ENCODE measurements at places on chromosomes 12 and 14.

DNA sequence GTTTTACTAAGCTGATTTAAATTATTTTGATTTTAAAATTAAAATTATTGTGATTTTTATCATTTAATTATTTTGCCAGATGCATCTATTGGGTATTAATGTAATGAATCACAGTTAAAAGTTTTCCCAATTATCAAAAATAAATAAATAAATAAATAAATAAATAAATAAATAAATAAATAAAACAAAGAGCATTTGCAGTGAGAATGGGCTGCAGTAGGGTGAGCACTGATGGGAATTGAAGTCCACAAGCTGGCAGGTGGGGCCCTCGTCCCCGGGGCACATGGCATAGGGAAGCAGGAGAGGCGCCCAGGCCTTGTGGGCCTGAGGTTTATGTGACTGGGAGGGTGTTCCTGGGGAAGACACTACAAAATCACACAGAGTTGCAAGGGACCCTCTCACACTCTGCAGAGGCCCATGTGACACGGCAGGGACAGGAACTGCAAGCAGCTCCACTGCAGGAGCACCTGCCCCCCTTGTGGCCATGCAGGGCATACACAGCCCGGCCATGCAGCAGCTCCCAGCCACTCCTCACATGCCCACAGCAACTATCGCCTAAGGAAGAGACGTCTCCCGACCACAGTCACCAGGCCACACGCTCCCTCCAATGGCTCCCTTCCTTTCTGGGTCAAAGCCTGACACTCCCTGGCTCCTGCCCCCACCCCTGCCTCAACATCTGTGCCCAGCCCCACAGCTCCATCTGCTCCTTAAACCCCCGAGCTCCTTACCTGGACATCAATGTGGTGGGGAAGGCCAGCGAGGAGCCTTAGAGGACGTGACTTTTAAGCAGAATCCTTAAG lies 256.3 kb upstream of the SFSWAP start:
- no peak for DNase-seq
- H3K36me3 ChIP-seq: no peaks in the 10 kb centered on the region
- H3K27me3 ChIP-seq: peaks cover 43% of the 10 kb centered on the region
- H3K4me3 ChIP-seq: no peak overlapping the region
- no peak overlapping the region for H3K27ac ChIP-seq

DNA sequence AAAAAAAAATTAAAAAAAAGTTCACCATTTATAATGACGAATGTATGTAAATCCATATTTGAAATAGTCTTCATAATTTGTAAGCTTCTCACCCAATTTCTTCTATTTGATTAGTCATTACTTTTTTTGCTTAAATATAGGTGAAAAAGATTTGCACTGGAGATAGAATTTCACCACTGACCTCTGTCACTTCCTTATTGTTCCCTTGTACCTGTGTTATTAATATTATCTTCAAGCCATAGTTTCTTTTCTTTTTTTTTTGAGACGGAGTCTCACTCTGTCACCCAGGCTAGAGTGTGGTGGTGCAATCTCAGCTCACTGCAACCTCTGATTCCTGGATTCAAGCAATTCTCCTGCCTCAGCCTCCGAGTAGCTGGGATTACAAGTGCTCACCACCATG lies 15.8 kb downstream of the TEP1 start:
- H3K27me3 ChIP-seq: no peaks in the 10 kb centered on the region
- H3K36me3 ChIP-seq: peaks cover 29% of the 10 kb centered on the region
- H3K4me3 ChIP-seq: no peak overlapping the region
- DNase-seq: no peak
- H3K27ac ChIP-seq: no peak overlapping the region

- H3K27me3 ChIP-seq: no peaks in the 10 kb centered on the region
- H3K4me3 ChIP-seq: no peak overlapping the region
- H3K27ac ChIP-seq: no peak overlapping the region
- no peaks in the 10 kb centered on the region for H3K36me3 ChIP-seq
- H3K4me1 ChIP-seq: no peaks in the 10 kb centered on the region
- no peak for DNase-seq
These were observed 41.6 kb upstream of the CSRP2 start for GRCh38 chr12:76920172-76921099.

DNA sequence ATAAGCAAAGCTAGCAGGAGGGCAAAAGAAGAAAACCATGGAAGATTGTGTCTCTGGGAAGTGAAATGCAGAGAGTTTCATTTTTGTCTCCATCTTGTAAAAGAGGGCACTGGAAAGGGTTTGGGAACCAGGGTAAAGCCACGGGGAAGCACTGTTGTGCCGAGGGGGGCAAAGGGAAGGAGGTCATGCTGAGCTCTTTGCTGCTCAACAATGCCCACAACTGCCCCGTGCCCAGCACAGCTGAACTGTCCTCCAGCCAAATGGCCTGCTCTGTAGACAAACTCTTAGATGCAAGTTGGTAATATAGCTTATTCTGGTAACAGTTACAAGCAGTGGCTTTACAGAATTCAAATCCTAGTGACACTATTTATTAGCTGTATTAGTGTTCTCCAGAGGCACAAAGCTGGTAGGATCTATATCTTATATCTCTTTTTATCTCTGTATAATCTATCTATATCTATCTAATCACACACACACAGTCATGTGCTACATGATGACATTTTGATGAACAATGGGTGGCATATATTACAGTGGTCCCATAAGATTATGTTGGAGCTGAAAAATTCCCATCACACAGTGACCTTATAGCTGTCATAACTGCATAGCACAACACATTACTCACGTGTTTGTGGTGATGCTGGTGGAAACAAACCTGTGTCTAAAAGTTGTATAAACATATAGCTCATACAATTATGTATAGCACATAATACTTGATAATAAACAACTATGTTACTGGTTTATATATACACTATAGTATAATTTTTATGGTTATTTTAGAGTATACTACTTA lies 203.4 kb upstream of the DDHD1 start:
- no peak overlapping the region for H3K27ac ChIP-seq
- H3K36me3 ChIP-seq: no peaks in the 10 kb centered on the region
- H3K27me3 ChIP-seq: no peaks in the 10 kb centered on the region

DNA sequence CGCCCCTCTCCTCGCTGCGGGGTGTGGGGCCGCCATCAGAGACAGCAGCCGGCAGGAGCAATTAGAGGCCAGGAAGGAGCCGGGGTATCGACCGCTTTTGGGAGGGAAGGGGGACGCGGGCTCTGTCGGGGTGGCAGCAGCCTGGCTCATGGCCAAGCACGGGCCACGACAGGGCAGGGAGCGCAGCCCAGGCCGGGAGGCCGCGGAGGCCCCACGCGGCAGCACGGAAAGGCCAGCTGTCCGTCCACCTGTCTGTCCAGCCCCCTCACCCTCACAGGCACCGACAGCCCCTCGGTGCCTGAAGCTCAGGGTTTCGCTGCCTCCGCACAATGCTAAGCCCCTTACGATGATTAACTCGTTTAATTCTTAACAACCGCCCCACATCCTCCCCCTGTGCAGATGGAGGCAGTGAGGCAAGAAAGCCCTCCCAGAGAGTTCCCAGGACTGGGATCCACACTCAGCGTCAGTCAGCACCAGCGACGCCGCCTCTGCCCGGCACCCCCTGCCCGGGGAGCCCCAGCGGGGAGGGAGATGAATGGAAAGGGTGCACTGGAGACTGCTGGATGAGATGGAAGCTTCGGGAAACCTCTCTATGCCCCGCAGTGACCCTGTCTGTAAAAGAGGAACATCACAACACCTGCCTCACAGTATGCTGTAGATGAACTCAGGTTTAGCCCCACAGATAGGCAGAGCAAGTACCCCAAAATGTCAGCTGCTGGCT lies 23.7 kb downstream of the NCOR2 start:
- no peaks in the 10 kb centered on the region for H3K27me3 ChIP-seq
- peak overlapping the region; percentile 73 for H3K4me3 ChIP-seq
- peaks cover 40% of the 10 kb centered on the region for H3K4me1 ChIP-seq
- H3K36me3 ChIP-seq: no peaks in the 10 kb centered on the region
- peak overlapping the region; percentile 86 for H3K27ac ChIP-seq
- DNase-seq: no peak

GRCh38 chr14:68147303-68147702 lies 327.7 kb downstream of the RAD51B start:
- H3K27ac ChIP-seq: no peak overlapping the region
- DNase-seq: no peak
- no peak overlapping the region for H3K4me3 ChIP-seq
- H3K4me1 ChIP-seq: peaks cover 25% of the 10 kb centered on the region
- peaks cover 32% of the 10 kb centered on the region for H3K36me3 ChIP-seq

DNA sequence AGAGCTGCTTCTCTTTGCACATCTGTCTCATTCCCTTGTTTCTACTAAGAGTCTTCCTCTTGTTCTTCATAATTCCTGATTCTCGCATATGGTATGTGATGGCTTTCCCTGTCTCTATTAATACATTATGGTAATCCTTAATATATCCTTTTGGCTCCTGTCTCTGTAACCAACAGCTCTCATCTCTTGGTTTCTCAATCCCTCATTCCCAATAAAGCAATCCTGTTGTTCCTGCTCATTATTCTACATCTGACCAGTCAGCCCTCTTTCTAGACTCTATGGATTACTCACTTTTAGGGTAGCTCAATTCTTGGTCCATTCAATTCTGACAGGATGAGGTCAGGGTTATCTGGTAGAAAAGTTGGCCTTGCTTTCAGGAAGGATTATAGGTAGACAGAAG lies 349.9 kb downstream of the LRIG3 start:
- no peak for DNase-seq
- no peak overlapping the region for H3K4me3 ChIP-seq
- H3K27ac ChIP-seq: no peak overlapping the region
- H3K27me3 ChIP-seq: peaks cover 12% of the 10 kb centered on the region

DNA sequence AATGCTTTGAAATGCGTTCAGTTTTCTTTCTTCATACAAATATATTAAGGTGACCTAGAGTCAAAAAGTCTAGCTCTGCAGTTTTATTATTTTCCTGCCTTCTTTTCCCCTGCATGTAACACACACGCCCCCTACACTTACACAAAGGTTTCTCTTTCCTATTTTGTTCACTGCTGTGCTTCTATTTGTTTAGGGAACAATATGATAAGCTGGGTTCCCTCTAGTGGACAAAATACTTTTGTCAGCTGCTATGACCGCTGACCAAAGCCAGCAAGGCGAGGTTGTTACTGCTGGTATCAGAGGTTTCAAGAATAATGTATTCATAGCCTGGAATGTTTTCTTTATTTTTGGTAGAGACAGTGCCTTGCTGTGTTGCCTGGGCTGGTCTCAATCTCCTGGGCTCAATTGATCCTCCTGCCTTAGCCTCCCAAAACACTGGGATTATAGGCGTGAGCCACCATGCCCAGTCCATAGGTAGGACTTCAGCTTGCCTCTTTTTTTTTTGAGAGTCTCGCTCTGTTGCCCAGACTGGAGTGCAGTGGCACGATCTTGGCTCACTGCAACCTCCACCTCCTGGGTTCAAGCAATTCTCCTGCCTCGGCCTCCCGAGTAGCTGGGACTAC lies 33.4 kb downstream of the FNTB start:
- peaks cover 5% of the 10 kb centered on the region for H3K4me1 ChIP-seq
- no peak for DNase-seq
- H3K27me3 ChIP-seq: no peaks in the 10 kb centered on the region
- H3K36me3 ChIP-seq: peaks cover 9% of the 10 kb centered on the region
- peak overlapping the region; percentile 33 for H3K27ac ChIP-seq

GRCh38 chr12:124174451-124175348 lies 120.2 kb upstream of the RFLNA start:
- H3K36me3 ChIP-seq: no peaks in the 10 kb centered on the region
- DNase-seq: no peak
- H3K27ac ChIP-seq: no peak overlapping the region
- peaks cover 39% of the 10 kb centered on the region for H3K4me1 ChIP-seq

GRCh38 chr14:36423430-36423829 lies 96.6 kb downstream of the NKX2-1 start:
- H3K4me1 ChIP-seq: peaks cover 9% of the 10 kb centered on the region
- H3K36me3 ChIP-seq: no peaks in the 10 kb centered on the region

DNA sequence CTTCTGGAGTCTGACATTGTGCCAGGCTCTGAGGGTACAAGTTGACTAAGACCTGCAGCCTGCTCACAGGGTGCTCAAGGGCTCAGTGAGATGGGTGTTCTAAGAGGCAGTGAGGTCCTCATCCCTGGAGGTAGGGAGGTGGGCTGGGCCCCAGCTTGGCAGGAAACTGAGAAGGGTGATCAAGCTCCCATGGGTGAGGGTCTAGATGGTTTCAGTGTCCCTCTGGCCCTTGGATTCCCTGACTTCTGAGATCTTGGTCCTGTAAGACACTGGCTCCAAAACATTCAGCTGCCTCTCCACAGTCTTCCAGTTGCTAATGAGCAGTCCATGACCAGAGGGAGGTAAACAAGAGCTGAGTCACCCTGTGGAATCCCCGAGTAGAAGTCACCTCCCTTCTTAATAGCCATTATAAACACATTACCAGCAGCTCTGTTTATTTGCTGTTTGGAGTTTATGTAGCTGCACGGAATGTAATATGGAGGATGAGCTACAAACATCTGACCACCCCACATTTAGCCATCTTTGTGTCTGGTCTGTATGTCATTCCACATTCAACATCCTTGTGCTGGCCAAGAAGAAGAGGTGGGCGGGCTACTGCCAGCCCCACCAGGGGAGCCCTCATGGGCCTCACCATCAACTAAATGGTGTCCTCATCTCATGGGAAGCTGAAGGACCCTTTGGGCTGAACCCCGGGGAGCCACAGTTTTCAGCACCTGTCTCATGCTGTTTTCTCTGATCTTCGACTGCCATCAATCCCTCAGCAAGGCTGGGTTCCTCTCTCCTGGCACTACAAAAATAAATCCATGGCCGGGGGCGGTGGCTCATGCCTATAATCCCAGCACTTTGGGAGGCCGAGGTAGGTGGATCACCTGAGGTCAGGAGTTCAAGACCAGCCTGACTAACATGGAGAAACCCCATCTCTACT lies 37.2 kb upstream of the BDKRB2 start:
- H3K4me1 ChIP-seq: peaks cover 31% of the 10 kb centered on the region
- peaks cover 14% of the 10 kb centered on the region for H3K27me3 ChIP-seq
- H3K36me3 ChIP-seq: no peaks in the 10 kb centered on the region
- no peak for DNase-seq
- H3K4me3 ChIP-seq: no peak overlapping the region
- no peak overlapping the region for H3K27ac ChIP-seq

- no peak for DNase-seq
- H3K27ac ChIP-seq: peak overlapping the region; percentile 91
- H3K36me3 ChIP-seq: peaks cover 5% of the 10 kb centered on the region
These were observed 732 bp downstream of the SLC25A29 start for GRCh38 chr14:100305324-100306100.

GRCh38 chr12:117699118-117699517 lies 269.7 kb downstream of the KSR2 start:
- no peak for DNase-seq
- H3K4me1 ChIP-seq: peaks cover 9% of the 10 kb centered on the region
- no peaks in the 10 kb centered on the region for H3K36me3 ChIP-seq
- H3K27ac ChIP-seq: no peak overlapping the region
- no peak overlapping the region for H3K4me3 ChIP-seq

- no peak for DNase-seq
- no peak overlapping the region for H3K27ac ChIP-seq
- no peak overlapping the region for H3K4me3 ChIP-seq
- H3K27me3 ChIP-seq: no peaks in the 10 kb centered on the region
These were observed 20.8 kb upstream of the CDK17 start for GRCh38 chr12:96421014-96421413.

- peaks cover 15% of the 10 kb centered on the region for H3K4me1 ChIP-seq
- H3K27me3 ChIP-seq: no peaks in the 10 kb centered on the region
- no peak overlapping the region for H3K27ac ChIP-seq
These were observed 46.9 kb downstream of the ZFYVE21 start for GRCh38 chr14:103762541-103762940.

Data from type B pancreatic cell (in vitro differentiated cells).